ENCODE measurements at places on chromosomes 1 and 21.

GRCh38 chr1:12555411-12556367 is 62.3 kb downstream of the DHRS3 start:
- DNase-seq: no peak

DNA sequence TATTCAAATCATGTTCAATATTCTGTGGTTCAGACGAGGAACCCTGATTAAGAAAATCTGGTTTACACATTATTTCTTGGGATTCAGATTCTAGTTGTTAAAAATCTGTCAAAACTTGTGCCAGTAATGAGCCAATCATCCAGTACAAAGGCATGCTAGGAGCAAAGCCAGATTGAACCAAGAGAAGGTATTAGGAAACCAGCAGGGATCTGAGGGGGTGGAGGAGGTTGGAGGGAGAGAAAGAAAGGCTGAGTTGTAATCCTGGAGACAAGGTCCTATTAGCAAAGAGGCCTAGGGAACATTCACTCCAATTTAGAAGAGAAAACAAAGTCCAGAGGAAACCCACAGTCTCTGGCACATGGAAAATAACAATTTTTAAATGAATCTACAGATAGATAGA is 352.9 kb downstream of the LTN1 start:
- no peak for DNase-seq

DNA sequence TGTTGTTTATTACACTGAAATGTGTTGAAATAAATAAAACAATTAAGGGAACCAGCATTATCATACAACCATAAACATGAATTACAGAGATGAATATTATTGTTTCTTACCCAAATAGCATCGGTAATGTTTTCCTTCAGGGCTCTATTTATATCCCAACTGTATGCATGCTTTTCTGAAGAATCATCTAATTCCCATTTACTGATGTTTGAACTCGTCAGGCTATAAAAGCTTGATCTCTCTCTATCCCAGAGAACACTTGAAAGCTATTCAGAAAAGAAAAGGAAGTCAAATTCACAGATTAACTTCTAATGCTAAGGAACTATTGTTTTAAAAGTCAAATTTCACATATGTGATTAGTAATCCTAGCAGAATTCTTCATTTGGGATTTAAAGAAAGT is 12.4 kb downstream of the NUP133 start:
- DNase-seq: no peak

DNA sequence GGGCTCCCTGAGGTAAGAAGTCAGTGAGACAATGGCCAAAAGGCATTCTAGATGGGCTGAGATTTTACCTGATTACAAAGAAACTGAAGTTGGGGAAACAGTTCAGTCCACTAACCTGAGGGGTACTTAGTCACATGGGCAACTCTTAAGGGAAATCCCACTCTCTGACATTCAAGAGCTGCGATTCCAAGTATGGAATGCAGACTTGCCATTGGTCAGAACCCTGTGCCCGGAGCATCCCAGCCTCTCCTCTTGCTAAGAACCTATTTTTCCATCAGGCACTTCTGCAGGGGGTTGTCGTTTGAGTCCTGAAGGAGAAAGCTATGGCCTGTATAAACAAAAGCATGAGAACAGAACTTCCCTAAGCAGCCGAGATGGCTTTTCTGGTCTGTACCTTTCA is 434.9 kb upstream of the DAB1 start:
- no peak for DNase-seq

- DNase-seq: peak; percentile 55
These were observed 81.0 kb upstream of the CD55 start for GRCh38 chr1:207240325-207241101.

DNA sequence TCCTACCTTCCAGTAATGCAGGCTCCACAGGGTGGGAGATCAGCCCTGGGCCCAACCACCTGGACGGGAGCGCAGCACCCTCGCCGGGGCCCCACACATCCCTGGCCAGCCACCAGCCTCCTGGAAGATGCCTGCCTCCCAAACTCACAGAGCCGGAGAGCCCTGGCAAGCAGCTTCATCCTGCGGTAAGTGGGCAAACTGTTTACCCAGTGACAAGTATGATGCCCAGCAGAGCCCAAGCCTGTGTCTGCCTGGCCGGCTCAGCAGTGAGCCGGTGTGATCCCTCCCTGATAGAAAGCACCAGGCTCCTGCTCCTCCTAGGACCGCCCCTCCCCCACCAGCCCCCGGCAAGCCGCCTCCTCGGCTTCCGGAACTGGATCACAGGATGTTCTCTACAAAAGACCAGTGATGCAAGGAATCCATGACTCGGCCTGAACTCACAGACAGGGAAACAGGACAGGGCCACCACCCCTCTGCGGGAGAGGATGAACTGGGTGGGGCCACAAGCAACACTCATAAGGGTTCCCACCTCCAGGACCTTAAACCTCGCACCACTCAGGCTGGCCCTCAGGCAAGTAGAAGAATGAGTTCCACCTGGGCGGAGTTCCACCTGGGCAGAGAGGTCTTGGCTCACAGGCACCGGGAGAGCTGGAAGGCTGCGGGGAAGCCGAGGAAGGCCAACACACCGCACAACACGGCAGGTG is 7.9 kb downstream of the ACOT7 start:
- DNase-seq: peak; percentile 94

GRCh38 chr1:175918364-175918801 is 175.0 kb upstream of the TNR start:
- DNase-seq: no peak

- peak; percentile 40 for DNase-seq
These were observed 8.9 kb downstream of the CASP9 start for GRCh38 chr1:15515022-15515663.

- no peak for DNase-seq
These were observed 80.3 kb downstream of the TTC3 start for GRCh38 chr21:37153196-37153934.

GRCh38 chr1:51663105-51663504 is 46.2 kb downstream of the OSBPL9 start:
- DNase-seq: no peak

DNA sequence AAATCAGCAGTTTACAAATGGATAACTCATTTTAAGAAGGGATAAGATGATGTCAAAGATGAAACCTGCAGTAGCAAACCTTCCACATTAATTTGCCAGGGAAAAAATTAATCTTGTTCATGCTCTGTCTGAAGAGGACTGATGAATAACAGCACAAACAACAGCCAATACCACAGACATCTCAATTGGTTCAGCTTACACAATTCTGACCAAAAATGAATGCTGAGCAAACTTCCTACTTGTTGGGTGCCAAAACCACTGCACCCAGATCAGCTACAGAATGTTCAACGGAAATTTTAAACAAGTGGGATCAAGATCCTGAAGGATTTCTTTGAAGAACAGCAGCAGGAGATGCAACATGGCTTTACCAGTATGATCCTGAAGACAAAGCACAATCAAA is 98.3 kb downstream of the COQ8A start:
- no peak for DNase-seq

DNA sequence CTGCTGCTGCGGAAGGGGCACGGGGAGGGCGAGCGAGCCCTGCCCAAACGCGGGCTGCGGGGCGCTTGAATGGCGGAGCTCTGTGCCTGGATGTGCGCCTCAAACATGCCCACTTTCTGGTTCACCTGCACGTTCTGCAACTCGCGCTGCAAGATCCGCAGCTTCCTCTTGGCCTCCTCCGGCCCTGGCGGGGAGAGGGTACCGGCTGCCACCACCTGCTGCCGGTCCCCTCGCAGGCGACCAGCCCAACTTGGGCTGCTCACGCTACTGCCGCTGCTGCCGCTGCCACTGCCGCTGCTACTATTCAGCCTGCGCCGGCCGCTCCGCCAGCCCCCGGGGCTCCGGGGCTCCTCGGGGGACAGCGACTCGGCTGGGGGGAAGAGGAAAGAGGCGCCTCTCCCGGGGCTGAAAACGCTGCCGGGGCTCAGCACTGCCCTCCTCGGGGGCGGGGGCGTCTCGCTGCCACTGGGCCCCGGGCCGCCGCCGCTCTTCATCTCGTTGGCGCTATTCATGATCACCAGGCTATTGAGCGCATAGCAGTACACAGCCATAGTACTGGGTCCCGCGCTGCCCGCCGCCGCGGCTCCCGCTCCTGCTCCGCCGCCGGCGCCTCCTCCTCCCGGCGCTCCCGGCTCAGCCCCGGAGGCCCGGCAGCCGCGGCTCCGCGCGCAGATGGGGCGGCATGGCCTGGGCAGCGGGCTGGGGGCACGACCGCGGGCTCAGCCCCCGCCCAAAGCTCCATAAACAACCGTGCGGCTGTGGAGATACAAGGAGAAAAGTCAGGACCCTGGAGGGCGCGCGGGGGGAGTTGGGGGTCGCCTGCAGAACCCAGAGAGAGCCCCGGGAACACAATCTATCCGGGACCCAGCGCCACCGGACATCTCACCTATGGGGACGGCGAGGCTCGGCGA is 1.9 kb downstream of the ITPKB start:
- no peak for DNase-seq

- DNase-seq: no peak
These were observed 78.1 kb downstream of the PCBP3 start for GRCh38 chr21:45721671-45722070.

DNA sequence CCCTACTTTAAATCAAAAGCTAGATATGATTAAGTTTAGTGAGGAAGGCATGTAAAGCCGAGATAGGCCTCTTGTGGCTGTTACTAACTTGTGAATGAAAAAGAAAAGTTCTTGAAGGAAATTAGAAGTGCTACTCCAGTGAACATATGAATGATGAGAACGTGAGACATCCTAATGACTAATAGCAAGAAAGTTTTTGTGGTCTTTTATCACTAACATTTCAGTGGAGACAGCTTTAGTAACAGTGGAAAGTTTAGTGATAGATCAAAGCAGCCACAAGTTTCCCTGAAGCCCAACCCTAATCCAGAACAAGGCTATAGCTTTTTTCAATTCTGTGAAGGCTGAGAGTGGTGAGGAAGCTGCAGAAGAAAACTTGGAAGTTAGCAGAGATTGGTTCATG is 73.6 kb upstream of the LRRC8B start:
- DNase-seq: peak; percentile 65

GRCh38 chr21:29825936-29826335 is 113.9 kb downstream of the GRIK1 start:
- no peak for DNase-seq

DNA sequence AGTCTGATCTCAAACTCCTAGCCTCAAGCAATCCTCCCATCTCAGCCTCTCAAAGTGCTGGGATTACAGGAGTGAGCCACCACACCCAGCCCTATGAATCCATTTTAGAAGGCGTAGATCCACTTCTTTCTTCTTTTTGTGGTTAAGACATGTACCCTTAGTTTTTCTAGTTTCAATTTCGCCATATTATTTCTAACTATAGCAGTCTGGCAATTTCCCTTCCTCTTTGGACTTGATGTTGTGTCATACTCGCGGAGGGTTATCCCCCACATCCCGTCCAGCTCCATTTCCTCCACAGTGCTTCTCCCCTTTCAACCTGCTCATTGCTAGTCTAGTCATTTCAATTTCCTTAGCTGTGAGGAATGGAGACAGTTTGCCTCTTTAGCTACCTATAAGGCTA is 5.2 kb upstream of the LRRC8D start:
- no peak for DNase-seq

- DNase-seq: no peak
These were observed 7.7 kb upstream of the KLF17 start for GRCh38 chr1:44110916-44111315.

DNA sequence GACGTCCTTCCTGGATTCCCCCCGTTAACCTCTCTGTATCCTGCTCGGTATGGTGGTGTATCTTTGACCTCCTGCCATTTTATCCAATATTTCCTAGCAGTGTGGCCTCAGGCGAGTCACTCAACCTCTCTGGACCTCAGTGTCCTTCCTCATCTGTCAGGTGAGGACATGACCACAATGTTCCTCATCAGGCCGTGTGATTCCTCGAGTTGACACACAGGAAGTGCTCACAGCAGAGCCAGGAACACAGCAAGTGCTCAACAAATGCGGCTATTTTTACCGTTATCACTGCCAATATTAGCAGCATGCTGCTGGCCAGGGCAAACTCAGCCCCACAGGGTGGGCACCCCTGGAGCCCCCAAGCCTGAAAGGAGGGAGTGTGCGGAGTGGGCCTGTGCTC is 450.2 kb downstream of the KIF26B start:
- peak; percentile 19 for DNase-seq

- DNase-seq: no peak
These were observed 59.0 kb upstream of the LRRC53 start for GRCh38 chr1:74571493-74571800.

All from HT1080 (cell line).